HAP-1 (cell line): ENCODE measurements at places on chromosomes 1 and 21.

DNA sequence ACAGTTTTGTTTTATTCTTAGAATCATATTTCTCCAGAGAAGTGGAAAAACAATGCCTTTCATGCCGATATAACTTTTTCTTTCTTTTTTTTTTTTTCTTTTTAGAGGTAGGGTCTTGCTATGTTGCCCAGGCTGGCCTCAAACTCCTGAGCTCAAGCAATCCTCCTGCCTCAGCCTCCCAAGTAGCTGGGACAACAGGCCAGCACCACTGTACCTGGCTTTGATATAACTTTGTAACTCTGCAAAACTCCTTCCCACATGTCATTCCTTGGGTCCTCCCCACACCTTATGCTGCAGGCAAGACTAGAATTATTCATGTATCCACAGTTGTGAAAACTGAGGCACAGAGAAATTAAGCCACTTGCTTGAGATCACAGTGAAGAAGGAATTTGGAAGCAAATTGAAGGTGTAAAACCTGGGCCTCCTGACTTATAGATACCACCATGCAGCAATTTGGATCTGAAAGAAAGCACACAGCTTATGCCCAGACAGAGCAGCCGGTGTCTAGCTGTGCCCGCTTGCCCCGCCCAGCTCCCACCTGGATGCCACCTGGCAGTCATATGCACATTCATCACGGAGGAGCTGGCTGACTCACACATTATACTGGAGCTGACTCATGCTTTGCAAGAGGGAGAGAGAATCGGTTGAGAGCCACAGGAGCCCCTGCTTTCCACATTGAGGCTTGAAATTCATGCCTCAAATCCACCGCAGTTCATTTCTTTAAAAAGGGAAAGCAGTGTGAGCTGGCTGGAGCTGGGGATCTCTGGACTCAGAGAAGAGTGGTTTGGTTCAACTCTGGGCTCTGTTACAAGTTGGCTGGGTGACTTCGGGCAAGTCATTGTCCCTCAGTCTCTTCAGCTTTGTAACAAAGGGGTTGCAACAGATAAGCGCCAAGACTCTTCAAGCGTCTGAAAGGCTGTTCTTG, 8.3 kb upstream of the SLC2A1 start:
- DNase-seq: no peak

DNA sequence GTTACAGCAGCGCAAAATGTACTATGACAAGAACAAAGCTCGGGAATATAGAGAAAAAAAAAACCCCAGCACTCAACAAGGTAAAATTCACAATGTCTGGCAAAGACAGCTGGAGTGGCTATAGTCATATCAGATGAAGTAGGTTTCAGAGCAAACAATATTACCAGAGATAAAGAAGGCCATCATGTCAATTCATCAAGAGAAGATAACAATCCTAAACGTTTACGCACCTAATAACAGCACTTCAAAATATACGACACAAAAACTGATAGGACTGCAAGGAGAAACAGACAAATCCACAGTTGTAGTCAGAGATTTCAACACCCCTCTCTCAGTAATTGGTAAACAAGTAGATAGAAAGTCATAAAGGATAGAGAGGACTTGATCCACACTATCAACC, 455.2 kb downstream of the PTPRU start:
- DNase-seq: no peak

GRCh38 chr1:82226186-82226505, 425.4 kb downstream of the ADGRL2 start:
- DNase-seq: peak; percentile 59

DNA sequence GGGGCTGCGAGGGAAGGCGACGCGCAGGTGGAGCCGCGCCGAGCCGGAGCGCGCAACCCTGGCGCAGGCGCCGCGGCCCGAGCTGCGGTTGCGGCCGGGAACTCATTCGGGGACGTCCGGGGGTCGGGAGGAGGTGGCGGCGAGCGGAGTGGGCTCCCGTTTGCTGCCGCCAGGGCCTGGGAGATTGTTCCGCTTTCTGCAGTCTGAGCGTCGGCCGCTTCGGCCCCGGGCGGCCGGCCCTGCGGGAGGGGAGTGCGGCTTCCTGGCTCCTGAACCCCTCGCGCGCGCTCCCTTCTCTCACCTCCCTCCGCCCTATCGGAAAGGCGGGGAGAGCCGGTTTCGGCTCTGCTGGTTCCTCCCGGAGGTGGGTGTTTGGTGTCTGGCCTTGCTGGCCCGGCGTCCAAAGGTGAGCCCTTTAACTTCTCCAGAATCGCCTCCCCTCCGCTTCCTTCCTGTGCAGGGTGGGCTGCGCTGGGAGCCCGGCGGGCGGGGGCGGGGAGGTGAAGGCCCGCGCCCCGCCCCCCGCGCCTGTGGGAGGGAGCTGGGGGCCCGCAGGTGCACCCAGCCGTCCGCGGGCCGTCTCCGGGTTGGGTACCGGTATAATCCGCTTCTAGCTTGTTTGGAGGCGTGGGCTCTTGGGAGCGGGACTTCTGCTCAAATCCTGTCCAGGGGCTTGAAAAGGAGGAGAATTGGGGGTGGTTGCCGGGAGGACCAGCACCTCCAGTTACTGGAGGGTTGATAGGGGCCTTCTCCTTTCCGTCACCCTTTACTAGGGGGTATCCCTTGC, 683 bp downstream of the LRRC8D start:
- DNase-seq: peak; percentile 68

DNA sequence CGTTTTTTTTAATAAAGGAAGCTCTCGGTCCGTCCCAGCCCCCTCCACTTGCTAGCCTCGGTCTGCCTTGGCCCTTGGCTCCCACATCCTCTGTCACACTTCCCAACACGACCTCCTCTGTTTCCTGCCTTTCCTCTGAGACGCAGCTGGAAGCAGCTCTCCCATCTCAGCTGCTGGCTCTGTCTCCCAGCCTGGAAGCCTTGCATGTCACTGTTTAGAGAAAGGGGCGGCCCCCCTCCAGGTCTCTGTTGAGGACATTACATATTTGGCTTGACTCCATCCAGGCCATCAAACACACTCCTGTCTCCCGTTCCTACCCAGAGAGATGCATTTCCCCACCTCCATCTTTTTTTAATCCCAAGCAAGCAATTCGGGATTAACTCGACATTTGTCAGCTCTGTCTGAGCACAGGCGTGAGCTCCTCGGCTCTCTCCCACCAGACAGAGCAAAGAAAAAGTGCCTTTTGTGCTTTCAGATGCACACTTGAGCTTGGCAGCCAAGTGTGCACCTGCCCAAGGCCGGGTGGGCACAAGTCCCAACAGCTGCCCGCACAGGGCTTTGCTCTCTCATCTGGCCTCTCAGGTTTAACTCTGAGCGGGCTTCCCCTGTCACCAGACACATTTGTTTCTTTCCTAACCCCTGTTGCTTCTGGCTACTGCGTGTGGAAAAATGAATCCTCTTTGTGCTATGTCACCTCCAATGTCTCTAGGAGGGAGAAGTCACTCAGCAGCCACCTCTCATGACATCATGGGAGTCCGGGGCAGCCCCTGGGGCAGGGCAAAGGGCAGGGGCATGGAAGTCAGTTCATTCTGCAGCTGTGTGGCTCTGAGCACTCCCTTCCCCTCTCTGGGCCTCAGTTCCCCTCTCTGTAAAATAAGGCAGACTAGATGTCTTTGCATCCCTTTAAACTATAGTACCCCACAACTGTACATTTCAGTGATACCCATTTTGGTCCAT, 108.3 kb downstream of the KCND3 start:
- DNase-seq: no peak

DNA sequence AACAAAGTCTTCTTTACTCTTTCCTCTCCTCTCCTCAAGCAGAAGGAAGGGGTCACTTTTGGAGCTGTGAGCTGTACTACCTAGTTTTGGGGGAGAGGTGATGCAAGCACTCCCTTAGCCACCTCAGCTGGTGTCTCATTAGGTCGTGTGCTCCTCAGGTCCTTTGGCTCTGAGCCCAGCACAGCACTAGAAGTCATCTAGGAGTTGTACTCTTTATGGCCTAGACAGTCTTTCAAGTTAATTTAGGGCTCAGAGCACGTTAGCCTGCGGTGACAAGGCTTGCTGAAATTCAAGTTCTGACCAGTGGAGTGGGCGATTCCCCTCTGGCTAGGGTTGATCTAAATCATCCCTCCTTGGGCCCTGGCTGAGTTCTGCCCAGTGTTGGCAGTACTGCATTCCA, 48.0 kb upstream of the WDR26 start:
- DNase-seq: no peak

DNA sequence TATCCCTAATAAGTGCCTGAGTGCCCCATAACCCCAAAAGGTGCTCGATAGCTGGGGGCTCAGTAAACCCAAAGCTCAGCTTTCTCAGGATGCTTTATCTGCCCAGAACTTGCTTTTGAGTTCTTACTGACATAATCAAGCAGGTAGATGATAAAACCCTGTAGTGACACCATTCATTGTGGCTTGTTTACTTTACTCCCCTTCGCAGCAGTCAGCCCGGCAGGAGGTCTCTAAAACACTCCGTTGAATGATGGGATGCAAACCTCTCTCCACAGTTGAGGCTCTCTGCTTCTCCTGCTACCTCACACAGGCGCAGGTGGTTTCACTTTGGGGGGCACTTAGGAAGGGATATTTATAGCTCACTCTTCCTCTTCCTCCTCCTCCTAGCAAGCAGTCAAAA, 349.4 kb downstream of the HLX start:
- no peak for DNase-seq

DNA sequence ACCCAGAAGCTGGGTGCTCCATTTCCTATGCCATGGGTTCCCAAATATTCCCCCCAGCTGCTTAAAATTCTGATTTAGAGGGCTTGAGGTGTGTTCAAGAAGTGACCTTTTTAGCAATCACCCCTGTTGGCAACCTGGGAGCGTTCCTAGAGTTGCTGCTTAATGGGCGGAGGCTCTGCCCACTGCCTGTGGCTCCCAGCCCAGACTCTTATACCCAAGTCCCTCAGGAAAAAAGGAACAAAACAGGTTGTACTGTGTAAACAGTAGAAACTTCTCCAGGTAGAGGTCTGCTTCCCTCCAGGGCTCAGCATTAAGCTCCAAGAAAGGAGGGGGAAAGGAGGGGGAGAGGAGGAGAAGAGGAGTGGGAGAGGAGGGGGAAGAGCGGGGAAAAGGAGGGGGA, 14.6 kb upstream of the TENT5C start:
- DNase-seq: no peak

DNA sequence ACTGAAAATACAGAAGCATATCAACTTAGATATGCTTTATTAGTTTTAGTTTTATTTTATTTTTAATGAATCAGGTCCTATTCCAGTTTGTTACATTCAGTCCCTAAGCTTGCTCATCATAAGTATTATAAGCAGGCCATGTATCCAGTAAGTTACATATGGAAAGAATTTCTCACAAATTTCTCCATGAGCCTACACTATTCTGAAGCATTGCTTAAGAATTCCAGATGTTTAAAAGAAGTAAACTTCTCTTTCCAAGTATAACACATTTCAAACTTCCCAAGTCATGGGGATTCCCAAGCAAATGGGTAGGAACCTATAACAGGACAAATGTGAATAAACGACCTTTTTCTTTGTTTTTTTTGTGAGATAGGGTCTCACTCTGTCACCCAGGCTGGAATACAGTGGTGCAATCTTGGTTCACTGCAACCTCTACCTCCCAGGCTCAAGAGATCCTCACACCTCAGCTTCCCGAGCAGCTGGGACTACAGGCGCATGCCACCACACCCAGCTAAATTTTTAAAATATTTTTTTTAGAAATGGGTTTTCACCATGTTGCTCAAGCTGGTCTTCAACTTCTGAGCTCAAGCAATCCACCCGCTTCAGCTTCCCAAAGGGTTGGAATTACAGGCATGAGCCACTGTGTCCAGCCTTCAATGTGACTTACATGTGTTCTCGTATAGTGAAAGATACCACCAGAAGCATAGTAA, 39.0 kb downstream of the ST7L start:
- DNase-seq: no peak

- peak; percentile 7 for DNase-seq
These were observed 1.2 kb downstream of the DHRS3 start for GRCh38 chr1:12616709-12617373.

- peak; percentile 7 for DNase-seq
These were observed 8.2 kb upstream of the RNF223 start for GRCh38 chr1:1082239-1082775.

GRCh38 chr1:6275826-6276782, 15.2 kb upstream of the GPR153 start:
- DNase-seq: no peak

DNA sequence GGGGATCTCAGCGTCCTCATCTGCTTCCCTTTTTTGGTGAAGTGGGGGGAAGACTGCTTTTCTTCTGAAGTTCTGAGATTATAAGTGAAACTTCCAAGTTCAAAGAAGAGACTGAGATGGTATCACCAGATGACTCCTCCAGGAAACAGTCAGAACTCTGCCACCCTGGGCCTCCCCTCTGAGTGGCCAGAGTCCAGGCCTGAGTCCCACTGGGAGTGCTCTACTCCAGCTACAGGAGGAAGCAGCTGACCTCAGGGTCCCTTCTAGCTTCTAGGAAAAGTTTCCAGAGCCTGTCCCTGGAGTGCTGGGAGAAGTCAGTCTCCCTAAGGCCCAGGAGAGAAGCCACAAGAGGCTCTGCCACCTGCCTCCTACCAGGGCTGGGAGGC, 104.7 kb downstream of the CASZ1 start:
- no peak for DNase-seq

DNA sequence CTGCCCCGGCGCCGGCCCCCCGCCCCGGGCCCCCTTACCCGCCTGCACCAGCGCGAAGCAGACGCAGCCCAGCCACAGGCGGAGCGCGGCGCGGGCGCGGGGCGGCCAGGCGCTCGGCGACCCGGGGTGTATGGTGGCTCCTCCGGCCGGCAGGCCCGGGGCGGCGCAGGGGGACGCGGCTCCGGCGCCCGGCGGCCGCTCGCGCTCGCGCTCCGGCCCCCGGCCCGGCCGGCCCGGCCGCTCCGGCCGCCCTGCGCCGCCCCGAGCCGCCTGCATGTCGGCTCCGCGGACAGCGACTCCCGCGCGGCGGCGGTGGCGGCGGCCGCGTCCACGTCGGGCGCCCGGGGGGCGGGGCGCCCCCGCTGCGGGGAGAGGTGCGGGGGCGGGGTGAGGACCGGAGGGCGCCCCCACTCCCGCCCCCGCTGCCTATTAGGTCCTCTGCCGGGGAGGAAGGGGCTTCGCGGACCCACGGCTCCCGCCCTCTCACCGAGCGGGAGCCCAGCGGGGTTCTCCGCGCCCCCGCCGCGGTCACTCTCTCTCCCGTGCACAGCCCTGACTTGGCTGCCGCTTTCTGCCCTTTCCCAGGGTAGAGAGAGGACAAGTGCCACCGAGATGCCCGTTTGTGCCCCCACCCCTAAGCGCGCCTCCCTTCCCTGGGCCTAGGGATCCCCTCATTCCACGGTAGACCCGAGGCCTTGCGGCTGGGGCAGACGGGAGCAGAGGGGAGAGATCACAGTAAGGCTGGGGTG, at the start of gene FNDC5:
Gene FNDC5, minus strand, starts transcription at position 298 of the 749 bp plus-strand sequence.
- peak; percentile 67 for DNase-seq

- DNase-seq: no peak
These were observed 23.7 kb downstream of the RRP1 start for GRCh38 chr21:43812957-43813655.
